ENCODE measurements at places on chromosomes 3 and 15.

DNA sequence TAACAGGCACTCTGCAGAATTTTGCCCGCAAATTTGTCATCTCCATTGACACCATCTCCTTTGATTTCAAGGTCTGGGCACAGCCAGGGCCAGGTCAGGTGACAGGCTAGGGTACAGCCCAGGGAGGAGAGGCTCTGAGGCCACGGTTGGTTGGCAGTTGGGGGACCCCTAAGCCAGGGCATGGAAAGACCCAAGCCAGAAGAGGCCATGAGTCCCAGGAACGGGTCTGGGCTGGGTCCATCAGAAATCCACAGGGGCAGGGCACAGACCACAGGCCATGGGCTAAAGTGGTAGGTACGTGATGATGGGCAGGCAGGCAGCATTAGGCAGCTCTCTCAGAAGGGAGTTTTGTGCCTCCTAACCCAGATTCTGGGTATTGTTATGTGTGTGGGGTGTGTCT, 45.8 kb downstream of the SEMA3G start:
- no peak for DNase-seq

DNA sequence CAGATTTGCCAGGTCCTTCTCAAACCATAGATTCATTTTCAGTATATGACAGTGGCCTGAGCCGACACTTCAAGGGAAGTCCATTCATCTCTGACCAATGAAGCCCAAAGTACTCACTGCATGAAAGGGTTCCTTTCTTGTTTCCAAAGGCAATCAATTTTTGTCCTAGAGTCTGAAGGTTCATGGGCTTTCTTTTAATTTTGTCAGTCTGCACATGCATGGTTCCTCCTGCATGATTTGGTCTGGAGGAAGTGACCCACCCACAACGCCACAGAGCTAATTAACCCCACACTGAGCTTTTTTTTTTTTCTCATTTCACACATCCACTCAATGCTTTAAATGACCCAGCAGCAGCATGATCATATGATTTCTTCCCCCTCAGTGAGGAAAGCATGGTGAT, 216.4 kb downstream of the TIGIT start:
- no peak for DNase-seq

GRCh38 chr3:67489816-67490215, 164.6 kb downstream of the SUCLG2 start:
- no peak for DNase-seq

- DNase-seq, result no peak
These were observed 11.7 kb upstream of the P3H2 start for GRCh38 chr3:190132371-190132770.

GRCh38 chr3:77541203-77541922, 501.5 kb downstream of the ROBO2 start:
- DNase-seq, result no peak

DNA sequence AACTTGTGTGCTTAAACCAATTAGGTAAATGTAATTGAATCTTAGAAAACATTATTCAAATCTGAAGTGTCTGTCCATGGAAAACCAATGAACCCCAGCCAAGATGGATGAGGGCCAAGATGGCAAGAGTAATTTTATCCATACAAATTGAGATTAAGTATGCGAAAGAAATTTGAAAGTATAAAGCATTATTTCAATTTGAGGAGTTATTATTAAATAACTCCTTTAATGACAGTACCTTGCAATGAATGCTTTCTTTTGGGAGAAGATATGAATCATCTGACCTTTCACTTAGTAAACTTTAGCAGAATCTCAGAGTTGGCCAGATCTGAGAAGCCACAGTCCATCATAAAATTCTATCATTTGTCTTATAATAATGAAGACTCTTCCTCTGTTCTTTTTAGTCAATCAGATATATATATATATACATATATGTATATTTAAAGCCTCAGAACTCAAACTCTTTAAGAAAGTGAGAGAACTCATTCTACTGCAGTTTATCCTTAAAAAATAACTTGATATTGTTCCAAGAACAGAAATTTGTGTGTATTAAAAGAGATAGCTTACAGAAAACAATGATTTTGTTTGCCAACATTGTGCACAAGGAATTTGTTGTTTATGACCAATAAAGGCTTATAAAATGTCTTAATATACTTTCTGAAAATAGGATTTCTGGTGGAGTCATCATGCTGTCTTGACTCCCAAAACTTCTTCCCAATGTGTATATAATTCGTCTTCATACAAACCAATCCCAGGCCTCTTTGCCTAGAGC, 434.8 kb upstream of the THBS1 start:
- DNase-seq, result no peak

DNA sequence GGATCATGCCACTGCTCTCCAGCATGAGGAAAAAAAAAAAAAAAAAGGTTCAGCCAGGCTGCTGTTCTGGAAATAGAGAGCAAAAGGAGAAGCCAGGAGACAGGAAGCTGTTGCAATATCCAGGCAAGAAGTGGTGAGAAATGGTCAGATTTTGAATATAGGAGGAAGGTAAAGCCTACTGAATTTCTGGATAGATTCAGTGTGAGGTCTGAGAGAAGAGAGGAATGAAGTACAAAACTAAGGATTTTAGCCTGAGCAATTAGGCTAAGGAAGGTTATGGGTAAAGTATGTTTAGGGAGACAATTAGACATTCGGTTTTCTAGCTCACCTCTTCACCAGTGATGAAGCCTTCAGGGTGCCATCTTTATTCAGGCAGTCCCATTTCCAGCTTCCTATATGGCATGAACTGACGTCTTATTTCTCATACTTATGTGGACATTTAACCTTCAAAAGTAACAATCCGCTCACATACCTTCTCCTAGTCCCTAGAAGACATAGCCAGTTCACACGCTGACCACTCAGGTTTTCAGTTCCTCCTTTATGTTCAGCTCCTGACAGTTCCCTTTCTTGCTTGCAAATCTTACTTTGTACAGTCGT, 57.2 kb downstream of the KIF9 start:
- DNase-seq, result no peak

- DNase-seq, result no peak
These were observed 58.5 kb upstream of the PLXNA1 start for GRCh38 chr3:126924458-126924857.

Measured in frontal cortex (tissue), 4 donors.